GF-D8 (cell line): ENCODE measurements at places on chromosomes 3 and 15.

DNA sequence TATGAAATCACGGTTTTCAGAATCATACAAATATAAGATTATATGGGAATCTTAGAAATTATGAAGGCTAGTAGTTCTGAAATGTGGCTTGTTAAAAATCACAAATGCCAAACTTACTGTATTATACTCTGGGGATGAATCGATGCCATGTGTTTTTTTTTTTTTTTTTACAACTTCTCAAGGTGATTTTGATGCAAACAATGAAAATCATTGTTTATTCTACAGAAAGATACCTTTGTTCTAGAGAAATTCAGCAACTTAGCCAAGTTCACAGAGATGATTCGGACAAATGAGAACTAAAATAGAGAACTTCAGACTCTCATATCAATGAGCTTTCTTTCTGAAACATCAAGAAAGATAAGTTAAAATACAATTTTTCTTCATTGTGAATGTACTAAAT lies 92.0 kb downstream of the ZPLD1 start:
- DNase-seq = no peak

DNA sequence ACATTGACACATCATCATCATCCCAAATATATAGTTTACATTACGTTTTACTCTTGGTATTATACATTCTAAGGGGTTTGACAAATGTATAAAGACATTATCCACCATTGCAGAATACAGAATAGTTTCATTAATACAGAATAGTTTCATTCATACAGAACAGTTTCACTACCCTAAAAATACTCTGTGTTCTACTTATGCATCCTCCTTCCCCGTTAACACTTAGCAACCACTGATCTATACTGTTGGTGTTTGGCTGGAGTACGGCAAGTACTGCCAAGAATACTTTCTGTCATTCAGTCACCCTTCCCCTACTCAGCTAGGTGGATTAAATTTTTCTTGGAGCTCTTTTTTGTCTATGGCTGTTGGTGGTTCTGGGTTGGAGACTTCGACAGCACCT lies 33.4 kb downstream of the LEKR1 start:
- DNase-seq = no peak

DNA sequence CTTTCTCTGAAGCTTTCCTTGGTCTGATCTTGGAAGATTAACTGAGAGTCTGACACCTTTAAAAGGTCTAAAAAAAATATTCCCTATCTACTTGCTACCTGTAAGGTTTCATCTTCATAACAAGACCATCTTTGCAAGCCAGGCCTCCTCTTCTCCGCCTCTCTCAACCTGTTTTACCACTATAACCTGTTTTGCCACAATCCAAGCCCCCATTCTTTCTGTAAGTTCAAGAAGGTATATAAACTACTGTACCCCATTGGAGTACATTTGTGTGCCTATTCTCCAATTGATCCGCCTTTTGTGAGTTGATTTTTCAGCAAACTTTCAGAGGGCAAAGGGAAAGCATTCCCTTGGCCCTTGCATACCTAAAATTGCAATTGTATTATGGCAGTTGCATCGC lies 319.3 kb upstream of the NECTIN3 start:
- DNase-seq = no peak

DNA sequence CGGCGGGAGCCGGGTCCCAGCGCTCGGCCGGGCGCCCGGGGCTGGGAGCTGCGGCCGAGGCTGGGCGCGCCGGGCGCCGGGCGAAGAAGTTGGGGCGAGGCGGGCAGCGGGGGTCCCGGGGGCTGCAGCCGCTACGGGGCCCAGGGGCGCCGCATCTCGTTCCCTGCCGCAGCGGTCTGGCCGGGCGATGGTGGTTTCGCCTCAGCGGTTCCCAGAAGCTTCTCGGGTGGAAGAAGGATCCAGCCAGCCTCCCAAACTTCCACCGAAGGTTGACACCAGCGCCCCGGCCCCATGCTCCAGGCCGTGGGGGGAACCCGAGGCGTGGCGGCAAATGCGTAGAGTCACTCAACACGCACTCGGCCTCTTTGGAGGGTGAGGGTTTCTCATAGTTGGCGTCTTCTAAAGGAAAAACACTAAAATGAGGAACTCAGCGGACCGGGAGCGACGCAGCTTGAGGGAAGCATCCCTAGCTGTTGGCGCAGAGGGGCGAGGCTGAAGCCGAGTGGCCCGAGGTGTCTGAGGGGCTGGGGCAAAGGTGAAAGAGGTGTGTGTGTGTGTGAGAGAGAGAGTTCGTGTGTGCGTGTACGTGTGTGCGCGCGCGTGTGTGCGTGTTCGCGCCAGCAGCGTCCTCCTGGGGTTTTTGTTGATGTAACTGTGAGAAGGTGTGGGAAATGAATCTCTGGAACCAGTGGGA lies 940 bp downstream of the BOC start:
- DNase-seq = no peak

DNA sequence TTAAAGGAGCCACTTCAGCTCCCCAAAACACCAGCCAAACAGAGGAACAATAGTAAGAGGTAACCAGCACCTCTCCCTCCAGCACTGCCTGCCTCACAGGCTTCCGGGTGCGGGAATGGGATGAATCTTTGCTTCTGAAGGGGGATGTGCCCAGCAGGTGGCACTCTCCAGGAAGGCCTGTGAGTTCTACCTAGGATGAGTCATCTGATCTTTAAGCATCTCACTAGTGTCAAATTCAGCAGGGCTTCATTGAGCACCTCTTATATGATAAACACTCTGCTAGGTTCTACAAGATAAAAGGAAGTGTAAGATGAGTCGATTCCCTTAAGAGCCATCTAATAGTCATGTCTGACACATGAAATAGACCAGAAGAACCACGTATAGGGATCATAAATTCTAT lies 237.4 kb upstream of the UMPS start:
- DNase-seq = no peak

DNA sequence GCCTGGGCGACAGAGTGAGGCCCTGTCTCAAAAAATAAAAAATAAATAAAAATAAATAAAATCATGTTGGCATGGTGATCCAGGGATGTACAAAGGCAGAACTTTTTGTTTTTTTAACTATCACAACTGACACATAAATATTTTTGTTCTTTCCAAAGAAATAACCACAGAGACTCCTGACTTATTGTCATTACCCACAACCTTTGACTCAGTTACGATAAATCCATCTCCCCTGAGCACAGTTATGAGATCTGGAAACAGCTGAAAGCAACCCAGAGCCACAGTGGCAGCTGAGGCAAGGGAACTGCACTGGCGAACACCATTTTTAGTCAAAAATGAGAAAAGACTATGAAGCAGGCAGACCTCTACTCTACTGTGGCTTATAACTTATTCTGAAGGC lies 24.0 kb downstream of the OSBPL10 start:
- DNase-seq = no peak

GRCh38 chr15:22243440-22244130 lies 163.3 kb downstream of the OR4M2 start:
- no peak for DNase-seq

- no peak for DNase-seq
Measured at GRCh38 chr3:188287339-188287738, 133.4 kb downstream of the LPP start.

DNA sequence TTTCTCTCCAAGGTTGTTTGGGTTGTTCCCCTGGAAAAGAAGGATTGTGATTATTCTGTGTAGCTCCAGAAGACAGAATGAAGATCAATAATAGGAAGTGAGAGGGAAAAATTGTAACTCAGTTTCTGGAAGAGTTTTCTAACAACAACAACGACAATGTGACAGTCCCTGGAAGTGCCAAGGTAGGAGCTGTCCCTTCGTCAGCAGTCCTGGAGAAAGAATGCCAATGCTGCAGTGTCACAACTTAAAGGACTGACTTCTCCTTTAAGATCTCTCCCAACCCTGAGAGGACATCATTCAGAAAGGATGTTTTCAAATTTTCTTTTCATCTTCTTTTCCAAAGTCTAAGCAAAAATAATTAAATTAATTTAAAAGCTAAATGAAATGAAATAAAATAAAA lies 136.4 kb upstream of the GAP43 start:
- no peak for DNase-seq

GRCh38 chr15:44381236-44381635 lies 46.2 kb upstream of the CTDSPL2 start:
- no peak for DNase-seq

GRCh38 chr15:82656641-82657266 lies 9.6 kb upstream of the CPEB1 start:
- no peak for DNase-seq

DNA sequence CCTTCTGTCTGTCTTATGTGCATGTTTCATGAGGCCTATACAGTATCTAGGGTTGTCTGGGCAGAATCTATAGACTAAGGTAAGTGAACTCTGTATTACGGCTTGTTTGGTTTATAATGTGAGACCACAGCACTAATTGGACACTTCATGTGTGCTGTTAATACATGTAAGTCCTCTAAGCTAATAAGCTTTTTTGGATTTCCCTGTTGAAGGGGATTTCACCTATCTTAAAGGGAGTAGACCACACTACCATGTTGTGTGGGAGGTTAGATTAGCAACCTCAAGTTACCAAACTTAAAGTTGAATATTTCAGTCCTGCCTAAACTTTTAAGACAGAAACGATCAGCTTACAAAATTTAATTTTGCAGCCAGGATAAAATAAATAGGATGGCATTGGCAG lies 189.8 kb upstream of the GOLIM4 start:
- no peak for DNase-seq

DNA sequence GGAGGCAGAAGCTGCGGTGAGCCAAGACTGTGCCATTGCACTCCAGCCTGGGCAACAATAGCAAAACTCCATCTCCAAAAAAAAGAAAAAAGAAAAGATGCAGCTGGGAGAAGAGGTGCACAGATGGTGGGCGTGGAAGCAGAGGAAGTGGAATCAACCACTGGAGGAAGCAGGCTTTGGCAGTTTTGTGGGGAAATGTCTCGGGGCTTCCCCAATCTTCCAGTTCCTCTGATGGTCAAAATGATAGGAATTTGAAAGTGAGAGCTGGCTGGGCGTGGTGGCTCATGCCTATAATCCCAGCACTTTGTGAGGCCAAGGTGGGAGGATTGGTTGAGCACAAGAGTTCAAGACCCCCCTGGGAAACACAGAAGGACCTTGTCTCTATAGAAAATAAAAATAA lies 48.1 kb upstream of the SMAD3 start:
- DNase-seq = peak; percentile 53

GRCh38 chr3:48832684-48833083 lies 15.0 kb downstream of the PRKAR2A start:
- DNase-seq = no peak

DNA sequence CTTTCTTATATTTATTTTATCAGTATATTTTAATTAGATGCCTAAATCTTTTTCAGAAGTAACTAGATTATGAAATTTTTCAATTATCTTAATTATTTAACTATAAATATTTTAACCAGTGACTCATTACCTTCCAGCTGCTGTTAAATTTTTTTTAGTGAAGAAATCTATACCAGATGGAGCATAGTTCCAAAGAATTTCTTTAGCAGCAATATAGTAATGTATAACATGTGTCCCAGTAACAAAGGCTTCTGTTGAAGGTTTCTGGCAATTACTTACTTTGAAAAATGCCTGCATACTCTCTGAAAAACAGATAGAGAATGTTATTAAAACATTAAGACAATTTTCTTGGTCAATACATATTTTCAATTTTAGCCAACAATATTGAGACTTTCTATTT lies 45.1 kb upstream of the CP start:
- DNase-seq = no peak

DNA sequence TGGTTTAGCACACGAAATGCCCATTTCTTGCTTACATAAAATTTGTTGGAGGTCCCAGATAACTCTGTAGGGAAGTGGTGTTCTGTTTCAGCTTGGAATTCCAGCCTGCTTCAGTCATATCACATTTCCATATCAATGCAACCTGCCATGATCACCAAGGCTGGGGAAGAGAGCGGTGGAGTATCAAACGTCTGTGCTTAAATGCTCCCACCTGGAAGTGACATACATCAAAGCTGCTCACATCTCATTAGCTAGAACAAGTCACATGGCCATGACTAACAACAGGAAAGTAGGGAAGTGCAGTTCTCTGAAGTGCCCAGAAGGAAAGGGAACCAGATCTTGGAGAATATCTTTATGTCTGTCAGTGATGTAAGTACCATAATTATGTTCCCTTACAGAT lies 130.2 kb upstream of the CFAP20DC start:
- no peak for DNase-seq

- no peak for DNase-seq
Measured at GRCh38 chr3:35598804-35599203, 40.5 kb upstream of the ARPP21 start.

DNA sequence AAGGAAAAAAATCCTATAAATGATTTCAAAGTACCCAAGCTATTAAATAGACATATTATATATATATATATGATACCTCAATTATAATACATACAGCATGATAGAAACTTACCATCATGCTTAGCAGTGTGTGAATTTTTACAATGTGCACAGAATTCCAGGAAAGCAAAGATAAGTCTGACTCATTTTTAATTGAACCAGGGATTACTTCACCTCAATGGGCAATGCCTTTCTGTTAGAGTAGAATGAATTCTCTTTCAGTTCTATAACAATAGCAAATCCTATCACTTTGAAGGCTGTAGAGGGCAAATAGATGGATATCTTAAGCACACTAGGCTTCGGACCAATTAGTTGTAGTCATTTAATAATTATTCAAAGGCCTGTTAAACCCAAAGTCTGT lies 54.8 kb upstream of the P3H2 start:
- DNase-seq = no peak

DNA sequence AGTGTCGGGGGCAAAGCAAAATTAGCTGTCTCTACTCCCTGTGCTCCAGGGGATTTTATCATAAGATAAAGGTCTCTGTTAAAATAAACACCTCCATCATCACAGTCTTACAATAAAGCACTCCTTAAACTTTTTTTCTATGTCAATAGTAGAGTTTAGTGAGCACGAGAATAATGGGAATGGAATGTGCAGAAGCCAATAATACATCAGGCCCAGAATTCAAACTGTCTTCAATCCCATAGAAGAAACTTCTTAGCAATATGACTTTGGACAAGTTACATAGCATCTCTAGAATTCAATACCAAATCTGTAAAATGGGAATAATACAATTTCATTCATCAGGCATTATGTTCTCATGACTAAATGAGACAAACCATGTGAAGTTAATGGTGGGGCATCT lies 49.0 kb upstream of the EPHA3 start:
- DNase-seq = no peak

- DNase-seq = no peak
Measured at GRCh38 chr3:62667714-62668113, 207.5 kb downstream of the CADPS start.

DNA sequence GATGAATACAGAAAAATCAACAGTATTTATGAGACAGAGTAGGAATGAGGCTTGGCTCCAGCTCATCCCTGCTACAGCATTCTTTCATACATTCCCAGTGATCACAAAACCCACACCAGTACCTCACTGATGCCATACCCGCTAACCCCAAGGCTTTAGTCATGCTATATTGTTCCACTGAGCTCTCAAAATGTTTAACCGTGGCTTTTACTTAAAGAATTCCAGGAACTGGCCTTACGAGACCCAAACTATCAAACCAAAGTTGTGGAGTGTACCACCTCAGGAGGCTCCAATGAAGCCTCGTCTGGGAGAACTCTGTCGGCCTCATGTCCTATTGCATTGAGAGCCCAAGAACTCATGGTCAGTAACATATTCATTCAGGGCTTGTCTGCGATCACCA lies 278.9 kb downstream of the ULK4 start:
- no peak for DNase-seq
